Epithelial cell of prostate (primary cell): ENCODE measurements at places on chromosomes 6 and 20.

GRCh38 chr6:137907170-137907569 lies 40.1 kb downstream of the TNFAIP3 start:
- DNase-seq = no peak

DNA sequence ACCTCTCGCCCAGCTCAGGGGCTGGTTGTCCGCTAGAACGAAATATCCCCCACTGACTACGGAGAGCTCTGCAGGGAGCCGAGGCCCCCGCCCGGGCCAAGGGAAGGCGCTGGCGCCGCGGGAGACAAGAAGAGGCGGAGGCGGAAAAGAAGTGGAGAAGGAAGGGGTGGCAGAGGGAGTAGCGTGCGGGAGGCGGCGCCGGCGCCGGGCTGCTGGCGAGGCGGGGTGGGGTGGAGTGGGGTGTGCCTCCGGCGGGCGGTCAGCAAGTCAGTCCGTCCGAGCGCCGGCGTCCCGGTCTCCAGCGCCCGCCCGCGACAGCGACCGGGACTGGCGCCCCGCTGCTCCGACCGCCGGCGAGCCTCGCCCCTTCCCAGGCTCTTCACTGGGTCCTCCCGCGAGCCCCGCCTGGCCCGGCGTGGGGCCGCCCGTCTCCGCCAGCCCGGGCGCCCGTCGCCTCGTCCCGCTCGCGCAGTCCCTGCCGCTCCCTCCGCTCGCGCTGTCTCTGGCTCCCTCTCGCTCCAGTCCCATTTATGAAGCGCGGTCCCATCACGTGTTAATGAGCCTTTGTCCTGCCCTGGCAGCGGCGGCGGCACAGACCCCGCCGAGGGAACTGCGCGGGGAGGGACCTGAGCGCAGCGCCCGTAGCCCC lies at the start of gene CNR1:
Gene CNR1, minus strand, starts transcription at position 504 of the 649 bp plus-strand sequence. CDS start 21,073 bp downstream, outside the sequence.
- no peak for DNase-seq

GRCh38 chr6:127206531-127207095 lies 60.1 kb upstream of the RNF146 start:
- no peak for DNase-seq

DNA sequence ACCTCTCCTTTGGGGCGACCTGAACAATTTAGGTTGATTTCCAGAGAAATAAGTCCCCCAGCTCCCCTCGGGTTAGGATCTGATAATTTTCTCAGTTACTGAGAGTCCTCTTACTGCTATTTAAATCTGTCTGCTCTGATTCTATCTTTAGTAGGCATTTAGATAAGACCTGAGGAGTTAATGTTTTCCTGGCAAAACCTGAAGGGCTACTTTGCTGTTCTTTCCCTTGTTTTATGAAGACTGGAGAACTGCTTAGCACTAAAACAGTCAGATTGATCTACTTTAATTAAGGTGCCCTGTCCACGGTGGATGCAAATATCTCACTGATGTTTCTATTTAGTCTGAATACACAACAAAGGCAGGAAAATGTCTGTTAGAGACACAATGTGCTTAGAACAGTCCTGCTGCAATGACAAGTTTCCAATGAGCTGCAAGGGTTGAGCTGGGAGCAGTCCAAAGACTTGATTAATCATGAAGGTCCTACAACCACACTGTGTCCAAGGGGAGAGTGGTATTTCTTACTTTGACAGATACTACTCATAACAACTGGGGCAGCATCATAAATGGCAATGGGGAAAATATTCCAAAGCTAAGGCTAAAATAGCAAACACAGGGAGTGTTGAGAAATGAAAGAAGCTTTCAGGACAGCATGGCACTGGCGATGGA lies 15.7 kb downstream of the ADTRP start:
- no peak for DNase-seq

DNA sequence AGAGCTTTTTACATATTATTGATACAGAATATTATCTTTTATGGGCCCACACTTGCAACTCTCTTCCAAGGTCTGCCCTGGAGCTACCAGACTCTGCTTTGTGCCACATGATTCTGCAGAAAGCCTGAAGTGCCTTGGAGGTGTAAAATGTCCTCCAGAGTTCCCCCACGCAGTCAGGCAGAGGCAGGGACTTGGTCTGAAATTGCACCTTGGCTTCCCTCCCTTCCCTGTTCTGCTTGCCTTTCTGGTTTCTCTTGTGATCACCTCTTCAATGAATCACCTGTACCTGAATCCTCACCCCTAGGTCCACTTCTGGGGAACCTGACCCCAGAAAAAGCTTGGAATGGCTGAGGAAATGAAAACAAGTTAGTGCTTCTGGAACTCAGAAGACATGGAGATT lies 43.0 kb upstream of the TGM2 start:
- DNase-seq = no peak

DNA sequence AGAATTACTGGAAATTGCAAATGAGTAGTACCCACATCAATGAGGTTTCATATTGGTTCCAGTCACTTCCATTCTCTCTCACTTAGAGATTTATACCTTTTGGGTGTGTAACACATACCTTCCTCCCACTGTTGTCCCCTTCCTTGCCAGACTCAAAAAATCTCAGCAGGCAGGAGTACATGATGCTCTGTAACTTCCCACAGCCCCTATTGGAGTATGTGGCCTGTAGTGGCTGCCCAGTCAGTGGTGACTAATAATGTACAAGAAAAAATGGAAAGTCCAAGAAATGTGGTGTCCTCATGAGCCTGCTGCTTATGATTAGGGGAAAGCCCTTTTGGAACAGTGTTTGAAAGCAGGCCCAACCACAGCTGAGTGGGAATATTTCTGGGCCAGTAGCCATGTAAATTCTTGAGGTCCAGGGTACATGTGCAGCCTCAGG lies 312.0 kb downstream of the ZFAND3 start:
- DNase-seq = no peak

- no peak for DNase-seq
Measured at GRCh38 chr6:144646093-144647056, 361.2 kb downstream of the UTRN start.

DNA sequence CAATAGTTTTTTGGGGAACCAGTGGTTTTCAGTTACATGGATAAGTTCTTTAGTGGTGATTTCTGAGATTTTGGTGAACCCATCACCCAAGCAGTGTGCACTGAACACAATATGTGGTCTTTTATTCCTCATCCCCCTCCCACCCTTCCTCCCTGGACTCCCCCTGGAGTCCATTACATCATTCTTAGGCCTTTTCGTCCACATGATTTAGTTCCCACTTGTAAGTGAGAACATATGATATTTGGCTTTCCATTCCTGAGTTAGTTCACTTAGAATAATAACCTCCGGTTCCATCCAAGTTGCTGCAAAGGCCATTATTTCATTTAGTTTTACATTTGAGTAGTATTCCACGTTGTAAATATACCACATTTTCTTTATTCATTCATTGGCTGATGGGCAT lies 28.3 kb downstream of the RPP40 start:
- no peak for DNase-seq

- no peak for DNase-seq
Measured at GRCh38 chr6:34746104-34746846, 11.0 kb upstream of the SNRPC start.

DNA sequence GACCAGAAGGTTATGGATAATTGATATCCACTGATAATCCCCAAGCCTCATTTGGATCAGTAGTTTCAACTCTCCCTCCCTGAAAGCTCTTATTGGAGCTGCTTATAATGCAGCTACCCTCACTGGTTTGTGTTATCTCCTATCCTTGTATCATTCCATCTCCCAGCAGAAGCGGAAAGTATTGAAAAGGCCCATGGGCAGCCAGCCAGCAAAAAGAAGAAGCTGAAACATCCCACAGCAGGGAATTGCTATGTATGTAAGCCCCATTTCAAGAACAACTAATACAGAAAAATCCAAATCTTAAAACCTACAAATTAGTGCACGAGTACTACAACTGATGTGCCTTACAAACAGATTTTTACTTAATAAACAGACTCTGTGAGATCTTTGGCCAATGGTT lies 269.0 kb upstream of the ECI2 start:
- no peak for DNase-seq

DNA sequence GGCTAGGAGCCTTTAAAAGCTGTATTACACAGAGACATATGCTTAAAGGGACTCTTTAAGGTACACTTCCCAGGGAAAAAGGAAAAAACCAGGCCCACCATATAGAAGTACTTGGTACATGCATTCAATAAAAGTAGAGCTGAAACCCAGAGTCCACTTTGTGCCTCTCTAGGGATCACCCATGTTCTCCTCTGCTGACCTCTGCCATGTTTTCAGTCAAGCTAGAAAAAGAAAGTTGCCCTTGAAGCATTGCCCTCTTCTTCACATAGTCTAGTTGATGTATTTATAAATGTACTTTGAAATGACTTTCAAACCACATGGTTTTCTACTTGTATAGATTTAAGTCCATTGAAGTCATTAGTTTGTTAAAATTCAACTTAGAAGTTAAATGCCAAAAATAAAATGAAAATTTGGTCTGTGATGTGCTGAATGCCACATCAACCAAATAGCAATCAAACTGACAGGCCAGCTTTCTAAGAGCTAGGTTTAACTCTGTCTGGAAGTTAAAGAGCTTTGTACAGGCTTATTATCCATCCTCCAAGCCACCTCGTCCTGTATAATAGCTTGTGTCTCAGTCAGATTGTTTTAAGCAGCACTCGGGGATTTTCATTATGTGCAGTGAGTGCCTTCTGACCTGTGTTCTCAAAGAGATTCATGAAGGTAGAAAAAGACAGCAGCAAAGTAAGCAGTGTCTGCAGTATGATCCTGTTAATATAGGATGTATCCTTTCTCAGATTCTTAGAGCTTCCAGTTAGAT lies 238.6 kb upstream of the PLN start:
- no peak for DNase-seq

- no peak for DNase-seq
Measured at GRCh38 chr20:24991897-24992486, 559 bp downstream of the APMAP start.

DNA sequence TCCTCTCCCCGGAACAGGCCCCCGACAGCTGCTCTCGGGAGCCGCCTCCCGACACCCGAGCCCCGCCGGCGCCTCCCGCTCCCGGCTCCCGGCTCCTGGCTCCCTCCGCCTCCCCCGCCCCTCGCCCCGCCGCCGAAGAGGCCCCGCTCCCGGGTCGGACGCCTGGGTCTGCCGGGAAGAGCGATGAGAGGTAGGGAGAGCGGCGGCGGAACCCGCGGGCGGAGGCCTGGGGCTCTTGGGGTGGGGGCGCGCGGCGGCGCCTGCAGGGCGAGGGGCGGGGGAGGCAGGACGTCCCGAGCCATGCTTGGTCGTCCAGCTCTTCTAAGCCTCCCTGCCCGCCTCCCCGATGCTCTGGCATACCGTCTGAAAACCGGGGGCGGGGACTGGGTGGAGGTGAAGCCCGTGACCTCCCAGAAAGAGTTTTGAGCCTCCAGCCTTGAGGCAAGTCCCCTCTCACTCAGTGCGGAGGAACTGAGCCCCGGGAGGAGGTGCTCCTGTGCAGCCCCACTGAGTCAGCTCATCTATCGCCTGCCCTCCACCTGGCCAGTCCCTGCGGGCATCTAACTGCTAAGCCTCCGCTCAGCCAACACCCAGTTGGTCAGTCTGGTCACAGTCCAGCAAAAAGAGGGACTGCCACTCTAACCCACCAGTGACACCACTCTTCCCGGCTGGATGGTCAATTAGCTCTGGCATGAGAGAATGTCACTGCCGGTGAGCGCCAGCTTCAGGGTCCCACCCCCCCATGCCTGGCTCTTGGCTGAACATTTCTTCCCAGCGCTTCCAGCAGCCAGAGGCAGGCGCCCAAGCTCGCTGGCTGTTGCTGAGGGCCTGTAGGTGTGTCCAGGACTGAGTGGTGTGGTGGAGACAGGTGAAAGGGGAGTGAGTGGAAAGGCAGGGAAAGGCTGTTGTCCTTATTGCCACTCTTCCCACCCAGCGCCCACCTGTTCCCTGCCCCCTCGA lies 482 bp downstream of the DDR1 start:
- no peak for DNase-seq

GRCh38 chr20:14415467-14415866 lies 78.1 kb upstream of the FLRT3 start:
- DNase-seq = no peak

- no peak for DNase-seq
Measured at GRCh38 chr6:35248300-35248699, 11.2 kb upstream of the ZNF76 start.

- no peak for DNase-seq
Measured at GRCh38 chr6:131688286-131688685, 12.9 kb downstream of the OR2A4 start.

DNA sequence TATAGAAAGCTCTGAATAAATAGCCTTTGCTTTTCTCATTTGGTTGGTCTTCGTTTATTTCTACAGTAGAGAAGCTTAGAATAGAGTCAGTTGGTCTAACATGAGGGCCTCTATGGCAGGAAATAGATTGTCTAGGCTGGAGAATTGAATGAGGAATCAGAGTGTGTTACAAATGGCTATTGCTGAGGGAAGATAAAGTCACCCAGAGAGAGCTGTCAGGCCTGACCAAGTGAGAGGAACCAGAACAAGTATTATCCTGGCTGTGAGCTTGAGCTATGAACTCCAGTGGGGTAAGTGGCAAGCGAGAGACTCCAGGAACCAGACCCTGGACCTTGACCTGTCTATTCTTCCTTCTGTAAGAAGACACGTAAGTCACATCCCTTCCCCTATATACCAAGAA lies 353.1 kb downstream of the CD83 start:
- DNase-seq = no peak

DNA sequence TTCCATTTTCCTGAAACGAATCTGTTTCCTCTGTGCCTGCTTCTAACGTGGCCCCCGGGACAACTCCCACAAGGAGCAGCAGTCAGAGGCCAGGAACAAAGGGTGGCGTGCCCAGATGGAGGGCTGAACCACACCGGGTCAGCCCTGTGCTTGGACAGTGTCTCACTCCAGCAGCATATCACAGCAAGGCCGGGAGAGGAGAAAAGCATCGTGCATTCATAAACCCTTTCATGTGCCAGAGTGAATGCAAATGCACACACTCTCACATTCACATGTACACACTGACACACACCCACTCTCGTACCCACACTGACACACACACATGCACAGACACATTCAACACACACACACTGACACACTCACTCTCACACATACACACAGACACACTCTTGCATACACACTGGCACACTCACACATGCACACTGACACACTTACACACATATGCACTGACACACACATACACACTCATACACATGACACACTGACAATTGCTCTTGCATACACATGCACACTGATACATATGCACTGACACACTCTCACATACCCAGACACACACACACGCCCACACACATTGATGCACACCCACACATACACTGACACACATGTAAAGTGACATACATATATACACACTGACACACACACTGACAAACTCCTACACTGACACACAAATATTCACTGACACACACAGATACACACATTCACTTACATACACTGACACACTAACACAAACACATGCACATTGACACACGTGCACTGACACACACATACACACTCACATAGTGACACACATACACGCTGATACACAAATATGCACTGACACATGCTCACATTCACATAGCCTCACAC lies 237.0 kb downstream of the LRFN2 start:
- no peak for DNase-seq

- DNase-seq = no peak
Measured at GRCh38 chr20:17848249-17849048, 120.1 kb downstream of the SNX5 start.

- no peak for DNase-seq
Measured at GRCh38 chr20:584161-584970, 25.7 kb downstream of the TCF15 start.

GRCh38 chr6:166767230-166767629 lies 140.2 kb upstream of the RPS6KA2 start:
- no peak for DNase-seq
